ENCODE measurements at places on chromosomes 13 and 19.

DNA sequence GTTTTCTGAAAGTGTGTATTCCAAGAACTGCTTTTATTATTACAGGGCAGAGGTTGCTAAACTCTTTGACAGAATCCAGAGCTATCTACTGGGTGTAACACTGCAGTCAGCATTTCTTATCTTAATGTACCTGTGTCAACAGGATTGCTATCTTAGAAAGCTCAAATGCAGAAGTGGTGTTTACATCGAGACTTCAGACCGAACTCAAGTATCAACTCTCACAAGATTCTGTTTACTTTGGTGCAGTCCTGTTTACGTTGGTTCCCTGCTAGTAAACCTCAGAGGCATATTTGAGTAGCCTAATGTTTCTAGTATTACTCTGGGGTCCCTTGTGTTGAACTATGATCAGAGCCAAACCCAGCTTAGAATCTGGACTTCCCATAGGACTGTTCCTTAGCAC lies 20.5 kb downstream of the SLC15A1 start:
- no peak for DNase-seq

- DNase-seq = no peak
Observed at GRCh38 chr13:20494656-20495055, 31.0 kb downstream of the CRYL1 start.

DNA sequence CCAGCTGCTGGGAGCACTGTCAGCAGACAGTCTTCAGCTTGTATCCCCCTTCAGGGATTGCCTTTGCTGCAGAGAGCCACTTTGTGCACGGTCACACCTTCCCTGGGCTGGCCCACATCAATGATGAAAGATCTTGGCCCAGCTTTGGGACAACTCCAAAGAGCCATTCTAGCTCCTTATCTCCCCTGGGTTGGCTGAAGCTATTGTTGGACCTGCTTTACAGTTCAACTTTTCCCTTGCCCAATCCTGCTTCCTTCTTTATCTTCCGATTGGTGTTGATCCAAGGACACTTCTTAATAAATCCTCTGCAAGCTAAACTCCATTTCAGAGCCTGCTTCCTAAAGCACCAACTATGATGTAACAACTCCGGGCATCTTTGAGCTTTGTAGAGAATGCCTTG lies 466.4 kb downstream of the KLF12 start:
- no peak for DNase-seq

DNA sequence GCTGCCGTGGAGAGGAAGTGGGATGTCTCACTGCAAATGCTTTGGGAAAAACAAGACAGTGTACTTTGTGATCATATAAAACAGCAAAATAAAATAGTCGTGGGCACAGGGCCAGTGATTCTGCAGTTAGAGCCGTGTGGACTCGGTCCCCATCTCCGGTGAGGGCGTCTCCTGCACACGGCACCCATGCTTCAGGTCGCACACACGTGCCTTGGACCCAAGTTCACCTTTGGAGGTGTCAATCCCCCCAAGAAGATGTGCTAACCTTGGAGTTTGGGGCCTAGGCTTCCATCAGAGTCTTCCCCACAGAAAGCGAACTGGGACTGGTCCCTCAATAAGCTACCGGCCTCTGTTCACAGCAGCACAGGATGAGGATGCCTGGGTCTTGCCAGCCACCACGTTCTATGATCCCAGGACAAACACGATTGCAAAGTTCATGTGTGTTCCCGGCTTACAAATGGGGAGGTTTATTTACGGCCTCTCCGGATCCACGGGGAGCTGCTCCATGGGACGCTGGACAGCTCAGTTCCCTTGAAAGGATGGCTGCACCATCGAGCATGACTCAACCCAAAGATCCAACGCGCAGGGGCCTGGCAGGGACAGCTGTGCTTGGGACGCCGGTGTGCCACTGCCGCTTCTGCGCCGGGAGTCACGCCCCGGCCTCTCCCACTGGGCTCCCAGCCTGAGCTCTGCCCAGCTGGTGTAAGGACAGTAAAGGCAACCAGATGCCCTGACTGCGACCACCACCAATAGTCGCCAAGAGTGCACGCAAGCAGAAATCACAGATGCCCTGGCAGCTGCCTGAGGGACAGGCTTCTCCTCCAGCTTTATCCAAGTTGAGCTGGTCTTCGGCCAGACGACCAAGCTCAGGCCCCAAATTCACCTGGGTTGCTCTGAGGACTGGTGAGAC lies 8.6 kb downstream of the GAS6 start:
- no peak for DNase-seq

DNA sequence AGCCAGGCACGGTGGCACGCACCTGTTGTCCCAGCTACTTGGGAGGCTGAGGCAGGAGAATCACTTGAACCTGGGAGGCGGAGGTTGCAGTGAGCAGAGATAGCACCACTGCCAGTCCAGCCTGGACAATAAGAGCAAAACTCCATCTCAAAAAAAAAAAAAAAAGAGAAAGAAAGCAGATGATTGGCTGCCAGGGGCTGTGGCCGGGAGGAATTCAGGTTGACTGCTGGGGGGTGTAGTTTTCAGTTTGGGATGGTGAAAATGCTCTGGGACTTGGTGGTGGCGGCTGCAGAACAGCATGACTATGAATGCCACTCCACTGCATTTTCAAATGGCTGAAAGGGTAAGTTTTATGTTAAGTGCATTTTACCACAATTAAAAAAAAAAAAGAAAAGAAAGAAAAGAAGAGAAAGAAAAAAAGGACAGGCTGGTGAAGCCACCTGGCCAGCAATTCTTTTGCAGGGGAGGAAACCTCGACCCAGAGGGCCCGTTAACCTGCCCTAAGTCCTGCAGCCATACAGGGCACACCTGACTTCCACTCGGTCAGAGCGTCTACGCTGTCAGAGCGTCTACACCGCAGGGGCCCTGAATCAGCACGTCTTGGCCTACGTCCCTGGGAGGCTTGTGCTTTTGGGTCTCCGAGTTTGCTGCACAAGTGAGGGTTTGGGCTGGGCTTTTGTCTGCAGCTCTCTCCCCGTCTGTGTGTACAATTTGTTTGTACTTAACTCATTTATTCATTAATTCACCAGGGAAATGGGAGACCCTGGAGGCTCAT lies 3.6 kb downstream of the ISOC2 start:
- no peak for DNase-seq

- no peak for DNase-seq
Observed at GRCh38 chr19:14106840-14107239, 10.7 kb downstream of the PRKACA start.

- no peak for DNase-seq
Observed at GRCh38 chr13:111627596-111627995, 307.2 kb downstream of the TEX29 start.

- DNase-seq = peak; percentile 72
Observed at GRCh38 chr19:510606-511100, 3.4 kb downstream of the TPGS1 start.

- DNase-seq = no peak
Observed at GRCh38 chr13:45860240-45860639, 8.7 kb upstream of the SIAH3 start.

DNA sequence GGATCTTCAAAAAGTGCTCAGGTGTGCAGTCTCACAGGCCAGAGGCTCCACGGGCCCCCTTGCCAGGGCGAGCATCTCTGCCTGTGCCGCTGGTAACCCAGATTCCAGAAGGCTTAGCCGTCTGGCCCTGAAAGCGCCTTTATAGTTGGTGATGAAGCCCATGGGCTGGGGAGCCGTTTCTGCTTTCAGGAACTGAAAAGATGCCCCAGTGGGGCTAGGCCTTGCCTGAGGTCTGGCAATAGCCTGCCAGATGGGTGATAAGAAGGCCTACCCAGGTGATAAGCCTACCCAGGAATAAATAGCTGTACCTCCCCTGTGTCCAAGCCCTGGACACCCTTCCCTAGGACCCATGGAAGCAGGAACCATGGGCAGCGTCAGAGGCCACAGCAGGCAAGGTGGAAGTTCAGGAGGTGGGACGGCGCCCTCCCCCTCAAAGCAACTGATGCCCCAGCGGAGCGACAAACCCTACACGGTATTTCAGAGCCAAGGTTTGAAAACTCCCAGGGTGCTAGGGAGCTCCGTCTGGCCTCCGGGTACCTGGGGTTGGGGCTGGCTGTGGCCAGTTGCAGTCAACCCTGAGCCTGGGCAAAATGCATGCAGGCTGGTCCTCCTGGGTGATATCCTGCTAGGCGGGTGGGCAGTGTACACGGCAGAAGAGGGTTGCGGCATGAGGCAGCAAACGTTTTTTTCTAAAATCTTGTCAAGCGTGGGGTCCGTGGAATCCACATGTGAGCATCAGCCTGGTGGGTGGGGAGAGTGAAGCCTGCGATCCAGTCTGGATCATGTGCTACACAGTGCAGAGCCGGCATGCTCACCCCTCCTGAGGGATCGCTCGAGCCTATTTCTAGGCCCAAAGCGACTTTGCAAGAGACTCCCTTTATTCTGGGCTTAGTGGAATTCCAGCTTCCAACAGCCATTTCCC lies 45.3 kb downstream of the ACTN4 start:
- no peak for DNase-seq

GRCh38 chr13:93882086-93882651 lies 597.3 kb downstream of the DCT start:
- DNase-seq = no peak

DNA sequence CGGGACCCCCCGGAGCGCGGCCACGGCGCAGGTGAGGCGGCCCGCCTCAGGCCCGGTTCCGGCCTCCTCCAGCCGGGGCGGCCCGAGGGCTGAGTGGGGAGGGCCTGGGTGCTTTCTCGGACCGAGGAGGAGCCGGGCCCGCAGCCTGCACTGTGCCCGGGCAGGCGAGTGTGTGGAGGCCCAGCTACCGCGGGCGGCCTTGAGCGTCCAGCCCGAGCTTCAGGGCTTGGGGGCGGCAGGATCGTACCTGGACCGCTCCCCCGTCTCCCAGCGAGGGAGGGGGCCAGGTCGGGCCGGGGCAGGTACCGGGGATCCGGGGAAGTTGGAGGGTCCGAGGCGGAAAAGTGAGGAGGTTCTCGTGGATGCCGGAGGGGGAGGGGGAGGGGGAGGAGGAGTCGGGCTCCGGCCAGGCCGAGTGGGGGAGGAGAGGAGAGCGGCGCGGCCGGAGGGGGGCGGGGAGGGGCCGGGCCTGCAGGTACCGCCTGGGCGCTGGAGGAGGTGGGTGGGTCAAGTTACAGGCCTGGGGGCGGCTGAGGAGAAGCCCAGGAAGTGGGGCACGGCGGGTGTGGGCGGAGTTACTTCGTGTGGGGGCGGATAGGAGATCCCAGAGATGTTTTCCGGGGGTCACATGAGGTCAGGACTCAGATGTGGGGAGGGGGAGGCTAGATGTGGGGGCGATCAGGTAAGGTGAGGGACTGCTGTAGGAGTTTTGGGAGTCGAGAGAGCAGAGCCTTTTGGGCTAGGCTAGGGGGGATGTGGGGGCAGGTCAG lies 545 bp downstream of the NACC1 start:
- no peak for DNase-seq

- DNase-seq = no peak
Observed at GRCh38 chr13:46377554-46377953, 9.5 kb downstream of the RUBCNL start.

GRCh38 chr19:17055636-17056035 lies 19.6 kb downstream of the HAUS8 start:
- DNase-seq = no peak

- DNase-seq = no peak
Observed at GRCh38 chr19:15195371-15196334, 5.1 kb downstream of the NOTCH3 start.

GRCh38 chr13:23707674-23708073 lies 137.5 kb downstream of the TNFRSF19 start:
- no peak for DNase-seq

DNA sequence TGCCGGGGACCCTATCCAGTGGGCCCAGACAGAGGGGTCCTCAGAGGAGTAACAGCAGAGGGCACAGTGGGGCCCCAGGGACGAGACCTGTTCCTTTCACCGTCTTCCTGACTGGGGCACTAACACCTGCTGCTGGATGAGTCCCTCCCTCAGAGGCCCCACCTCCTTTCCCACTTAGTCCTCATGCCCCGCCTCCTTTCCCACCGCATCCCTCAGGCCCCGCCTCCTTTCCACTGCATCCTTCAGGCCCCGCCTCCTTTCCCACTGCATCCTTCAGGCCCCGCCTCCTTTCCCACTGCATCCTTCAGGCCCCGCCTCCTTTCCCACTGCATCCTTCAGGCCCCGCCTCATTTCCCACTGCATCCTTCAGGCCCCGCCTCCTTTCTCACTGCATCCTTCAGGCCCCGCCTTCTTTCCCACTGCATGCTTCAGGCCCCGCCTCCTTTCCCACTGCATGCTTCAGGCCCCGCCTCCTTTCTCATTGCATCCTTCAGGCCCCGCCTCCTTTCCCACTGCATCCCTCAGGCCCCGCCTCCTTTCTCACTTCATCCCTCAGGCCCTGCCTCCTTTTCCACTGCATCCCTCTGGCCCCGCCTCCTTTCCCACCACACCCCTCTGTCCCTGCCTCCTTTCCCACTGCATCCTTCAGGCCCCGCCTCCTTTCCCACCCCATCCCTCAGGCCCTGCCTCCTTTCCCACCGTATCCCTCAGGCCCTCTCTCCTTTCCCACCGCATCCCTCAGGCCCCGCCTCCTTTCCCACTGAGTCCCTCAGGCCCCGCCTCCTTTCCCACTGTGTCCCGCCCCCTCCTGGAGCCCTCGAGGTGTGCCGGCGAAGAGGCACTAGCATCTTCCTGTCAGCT lies 6.7 kb downstream of the SPPL2B start:
- no peak for DNase-seq

- no peak for DNase-seq
Observed at GRCh38 chr13:23609414-23609760, 39.2 kb downstream of the TNFRSF19 start.

DNA sequence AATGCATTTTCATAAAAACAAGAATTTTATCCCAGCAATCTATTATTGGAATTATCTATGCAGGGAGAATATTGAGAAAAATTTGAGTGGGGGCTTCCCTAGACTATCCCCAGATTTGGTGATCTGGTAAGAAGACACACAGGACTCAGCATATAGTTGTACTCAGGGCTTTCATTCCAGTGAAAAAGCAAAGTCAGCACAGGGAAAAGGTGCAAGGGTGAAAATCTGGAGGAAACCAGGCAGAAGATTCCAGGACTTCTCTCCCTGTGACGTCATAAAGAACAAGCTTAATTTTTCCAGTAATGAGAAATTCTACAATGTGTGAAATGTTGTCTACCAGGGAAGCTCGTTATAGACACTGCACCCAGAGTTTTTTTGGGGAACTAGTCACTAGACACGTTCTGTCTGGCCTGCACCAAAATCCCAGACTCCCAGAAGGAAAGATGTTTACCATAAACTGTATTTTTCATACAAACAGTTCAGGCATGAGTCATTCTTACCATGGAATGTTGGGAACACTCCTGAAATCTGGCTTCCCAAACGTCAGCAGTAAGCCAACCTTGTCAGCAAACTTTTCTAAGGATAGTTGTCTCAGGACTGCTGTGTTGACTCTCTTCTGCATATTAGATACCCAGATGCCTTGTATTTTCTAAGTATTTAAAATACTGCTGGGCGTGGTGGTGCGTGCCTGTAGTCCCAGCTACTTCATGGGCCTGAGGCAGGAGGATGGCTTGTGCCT lies 107.4 kb downstream of the DNAJC3 start:
- no peak for DNase-seq

- DNase-seq = no peak
Observed at GRCh38 chr13:27583645-27584044, 36.7 kb downstream of the LNX2 start.

DNA sequence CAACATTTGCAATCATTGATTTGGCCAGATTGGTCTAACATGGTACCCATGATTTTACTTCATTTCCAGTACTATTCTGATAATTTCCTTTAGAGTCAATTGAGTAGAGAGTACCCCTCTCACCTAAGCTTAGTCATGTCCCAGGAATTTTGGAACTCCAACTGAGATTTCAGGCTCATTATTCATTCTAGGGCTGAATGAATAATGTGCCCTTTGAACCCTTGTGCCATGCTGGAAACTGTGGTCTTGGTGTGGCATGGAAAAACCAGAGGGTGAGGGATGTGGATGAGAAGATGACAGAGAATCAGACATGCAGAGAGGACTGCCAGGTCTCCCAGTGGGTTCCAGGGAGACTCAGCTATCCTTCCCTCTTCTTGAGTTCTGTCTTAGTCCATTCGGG lies 30.2 kb downstream of the ITM2B start:
- DNase-seq = no peak
